T-helper 2 cell treated with Interferon-gamma antibody and Interleukin-4, amounts not matched to agents 5 μg/mL and 100 μg/mL, for 36 hours (primary cell): ENCODE measurements at places on chromosomes 1 and 21.

- DNase-seq: no peak
Observed at GRCh38 chr1:170732252-170732588, 68.3 kb downstream of the PRRX1 start.

DNA sequence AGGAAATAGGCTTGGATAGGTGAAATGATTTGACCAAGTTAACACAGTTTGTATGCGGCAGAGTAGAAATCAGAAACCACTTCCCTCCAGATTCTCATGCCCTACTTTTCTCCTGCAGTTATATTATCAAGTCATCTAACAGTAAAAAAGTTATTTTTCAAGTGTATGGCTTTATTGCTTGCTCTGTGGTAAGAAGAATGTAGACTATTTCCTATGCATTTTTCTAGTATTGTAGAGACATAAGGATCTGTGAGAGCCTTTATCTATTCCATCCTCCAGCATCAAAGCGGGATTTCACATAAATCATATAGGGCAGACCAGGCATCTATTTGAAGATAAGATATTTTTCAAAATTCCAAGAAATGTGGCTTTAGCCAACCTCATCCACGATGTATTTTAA lies 208.5 kb downstream of the TTLL7 start:
- DNase-seq: no peak

- DNase-seq: no peak
Observed at GRCh38 chr1:201625226-201625761, 86.4 kb downstream of the NAV1 start.

DNA sequence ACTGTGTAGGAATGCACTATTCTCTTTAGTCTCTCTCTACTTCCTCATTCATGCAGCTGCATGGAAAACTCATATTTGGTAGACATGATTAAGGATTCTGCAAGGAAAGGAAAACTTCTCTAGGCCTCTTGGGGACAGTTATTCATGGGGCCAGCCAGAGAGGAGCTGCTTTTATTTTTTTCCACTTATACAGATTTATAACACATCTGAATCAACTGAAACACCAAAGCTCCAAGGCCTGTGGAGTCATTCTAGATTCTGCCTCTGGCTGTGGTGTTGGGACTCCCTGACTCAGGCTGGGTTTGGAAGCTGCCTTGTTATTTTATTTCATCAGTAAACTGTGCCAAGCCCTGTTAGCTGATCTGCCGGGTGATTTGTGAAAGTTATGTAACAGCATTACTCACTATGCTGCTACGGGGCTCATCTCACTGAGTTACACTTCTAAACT lies 83.9 kb upstream of the EDEM3 start:
- no peak for DNase-seq

DNA sequence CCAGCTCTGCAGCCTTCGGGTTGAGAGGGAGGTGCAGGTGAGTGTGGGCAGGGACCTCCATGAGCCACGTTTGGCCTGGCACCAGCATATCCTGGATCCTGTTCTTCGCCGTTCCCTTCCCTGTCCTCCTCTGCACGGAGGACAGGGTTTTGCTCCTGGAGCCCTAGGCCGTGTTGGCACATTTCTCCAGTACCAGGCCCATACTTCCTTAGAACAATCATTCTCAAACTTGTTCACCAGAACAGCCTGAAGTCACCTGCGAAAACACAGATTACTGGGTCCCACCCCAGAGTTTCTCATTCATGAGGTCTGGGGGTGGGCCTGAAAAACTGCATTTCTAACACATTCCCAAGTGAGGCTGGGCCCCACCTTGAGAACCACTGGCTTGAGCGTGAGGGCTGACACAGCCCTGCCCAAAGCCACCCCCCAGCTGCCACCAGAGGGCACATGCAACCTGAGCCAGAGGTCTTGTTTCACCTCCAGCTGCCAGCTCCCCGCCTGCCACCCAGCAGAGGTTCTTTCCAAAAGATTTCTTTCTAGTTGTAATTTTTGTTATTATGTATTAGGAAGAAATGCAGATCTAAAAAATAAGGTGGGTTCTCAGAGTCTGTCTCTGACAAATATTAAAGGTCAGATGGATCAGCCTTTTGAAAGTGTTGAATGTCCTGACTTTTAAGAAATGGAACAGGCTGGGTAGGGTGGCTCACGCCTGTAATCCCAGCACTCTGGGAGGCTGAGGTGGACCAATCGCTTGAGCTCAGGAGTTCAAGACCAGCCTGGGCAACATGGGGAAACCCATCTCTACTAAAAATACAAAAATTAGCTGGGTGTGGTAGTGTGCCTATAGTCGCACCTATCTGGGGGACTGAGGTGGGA lies 39.6 kb upstream of the LDLRAP1 start:
- DNase-seq: peak; percentile 16
